ENCODE measurements at places on chromosomes 3 and 15. TPM values are rescaled to one million over a fixed set of nuclear protein-coding genes. Genes with fewer than 3 reads are reported as not detected.

- ATAC-seq = no peak
Measured at GRCh38 chr3:150133293-150133692, 162.6 kb upstream of the PFN2 start.

DNA sequence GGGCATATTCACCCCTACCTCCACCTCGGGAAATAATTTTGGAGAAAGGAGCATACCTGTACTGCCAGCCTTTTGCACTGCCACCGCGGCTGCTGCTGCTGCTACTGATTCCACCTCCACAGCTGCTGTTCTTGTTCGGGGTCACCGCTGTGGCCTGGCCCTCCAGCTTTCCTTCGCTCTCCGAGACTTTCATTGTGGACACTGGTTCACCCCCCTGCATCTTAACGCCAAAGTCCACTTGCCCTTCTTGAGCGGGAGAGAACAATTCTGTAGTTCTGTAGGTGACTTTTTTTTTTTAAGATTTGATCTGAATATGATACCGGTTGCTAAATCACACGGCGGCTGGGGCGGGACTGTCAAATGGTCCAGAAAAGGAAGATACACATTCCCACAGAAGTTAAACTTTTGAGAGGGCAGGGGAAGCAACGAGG lies 701 bp downstream of the OSBPL11 start:
- no peak for ATAC-seq

ITIH4 gene
- 7.0 TPM for total RNA-seq

- no peak for ATAC-seq
Measured at GRCh38 chr3:124091716-124092115, 99.8 kb upstream of the ROPN1 start.

DNA sequence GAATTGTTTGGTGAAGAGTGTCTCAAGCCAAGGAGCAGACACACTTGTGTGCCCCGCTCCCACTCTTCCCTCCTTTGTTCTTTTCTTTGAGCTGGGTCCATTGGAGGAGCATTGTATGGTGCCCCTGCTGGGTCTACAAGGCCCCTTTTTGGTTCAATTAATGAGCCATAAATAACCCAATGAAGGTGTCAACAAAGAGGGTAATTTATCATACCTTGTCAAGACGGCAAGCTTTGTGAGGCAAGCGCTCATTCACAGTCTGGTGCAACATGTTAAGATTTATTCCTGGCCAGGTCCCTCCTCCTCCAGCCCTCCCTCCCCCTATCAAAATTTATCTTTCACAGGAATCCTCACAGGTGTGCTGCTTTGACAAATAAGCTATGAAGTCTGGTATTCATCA lies 300.1 kb downstream of the RORA start:
- ATAC-seq = no peak

DNA sequence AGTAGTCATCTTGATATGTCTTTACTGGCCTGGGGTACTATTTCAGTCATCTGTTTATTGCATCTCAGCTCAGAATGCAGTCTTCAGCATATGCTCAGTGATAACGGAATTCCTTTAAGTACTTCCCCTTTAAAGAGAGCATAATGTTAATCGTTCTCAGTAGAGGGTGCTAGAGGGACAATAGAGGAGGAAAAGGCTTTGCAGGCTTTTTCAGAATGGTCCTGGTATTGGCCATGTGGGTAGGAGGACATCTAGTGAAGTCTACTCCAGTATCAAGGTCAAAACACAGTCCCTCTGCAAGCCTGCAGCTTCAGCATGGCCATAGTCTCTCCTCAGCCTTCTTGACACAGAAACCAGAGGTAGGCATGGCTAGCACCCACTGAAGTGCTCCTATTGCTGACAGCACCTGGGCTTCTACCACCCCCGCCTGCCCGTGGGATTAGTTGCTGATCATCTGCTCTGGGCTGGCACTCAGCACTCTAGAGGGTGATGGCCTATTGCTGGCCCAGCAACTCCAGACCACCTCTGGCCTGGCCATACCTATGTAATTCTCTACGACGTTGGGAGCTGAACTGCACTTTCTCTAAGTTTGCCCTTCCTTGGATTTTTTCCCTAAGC lies 65.4 kb downstream of the KCNH8 start:
- ATAC-seq = no peak

DNA sequence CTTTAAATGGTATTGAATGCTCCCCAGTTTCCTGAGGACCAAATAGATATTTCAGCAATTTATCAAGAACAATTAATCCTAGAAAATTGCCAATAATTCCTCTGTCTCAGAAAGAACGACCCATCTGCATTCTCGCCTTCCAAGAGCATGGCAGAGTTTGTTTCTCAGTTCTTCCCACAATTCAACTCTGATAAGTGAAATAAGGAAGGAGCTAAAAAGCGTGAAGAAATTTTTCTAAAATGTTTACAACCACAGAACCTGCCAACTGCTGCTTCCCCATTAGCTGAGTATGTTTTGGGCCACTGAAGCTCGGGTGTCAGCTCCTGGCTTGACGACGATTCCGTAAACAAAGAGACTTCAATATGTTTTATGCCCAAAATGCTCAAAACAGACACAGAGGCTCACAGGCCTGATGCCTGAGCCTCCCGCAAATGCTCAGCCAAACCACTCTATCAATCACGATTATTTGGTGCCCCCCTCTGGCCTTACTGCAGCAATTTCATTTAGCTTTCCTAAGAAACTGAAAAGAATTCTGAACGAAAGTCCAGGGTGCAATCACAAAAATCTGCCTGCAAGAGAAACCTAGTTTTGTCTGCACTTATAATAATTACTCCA lies 259.2 kb upstream of the CCDC54 start:
- ATAC-seq = peak; percentile 46

DNA sequence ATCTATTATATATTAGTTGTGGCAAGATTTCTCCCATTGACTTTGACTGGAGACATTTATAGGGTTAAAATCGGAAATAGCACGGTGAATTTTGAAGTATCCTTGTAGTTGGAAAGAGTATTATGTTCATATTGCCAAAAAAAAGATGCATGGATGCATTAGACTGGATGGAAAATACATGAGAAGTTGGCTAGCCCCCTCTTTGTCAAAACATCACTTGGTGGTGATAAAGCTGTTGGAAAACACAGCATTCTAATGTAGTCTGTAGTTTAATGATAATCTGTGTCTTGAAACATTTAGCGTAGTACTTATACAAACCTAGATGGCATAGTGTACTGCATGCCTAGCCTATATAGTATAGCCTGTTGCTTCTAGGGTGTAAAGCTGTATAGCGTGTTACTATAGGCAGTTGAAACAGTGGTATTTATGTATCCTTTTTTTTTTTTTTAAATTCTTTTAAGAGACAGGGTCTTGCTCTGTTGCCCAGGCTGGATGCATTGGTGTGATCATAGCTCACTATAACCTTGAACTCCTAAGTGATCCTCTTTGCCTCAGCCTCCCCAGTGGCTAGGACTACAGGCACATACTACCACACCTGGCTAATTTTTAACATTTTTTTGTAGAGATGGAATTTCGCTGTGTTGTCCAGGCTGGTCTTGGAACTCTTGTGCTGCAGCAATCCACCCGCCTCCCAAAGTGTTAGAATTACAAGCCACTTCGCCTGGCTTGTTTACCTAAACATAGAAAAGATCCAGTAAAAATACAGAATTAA lies 21.8 kb downstream of the CTNNB1 start:
- ATAC-seq = no peak

TLR9 gene
- total RNA-seq = not detected

ARPC4 gene
- total RNA-seq = 203 TPM

DNA sequence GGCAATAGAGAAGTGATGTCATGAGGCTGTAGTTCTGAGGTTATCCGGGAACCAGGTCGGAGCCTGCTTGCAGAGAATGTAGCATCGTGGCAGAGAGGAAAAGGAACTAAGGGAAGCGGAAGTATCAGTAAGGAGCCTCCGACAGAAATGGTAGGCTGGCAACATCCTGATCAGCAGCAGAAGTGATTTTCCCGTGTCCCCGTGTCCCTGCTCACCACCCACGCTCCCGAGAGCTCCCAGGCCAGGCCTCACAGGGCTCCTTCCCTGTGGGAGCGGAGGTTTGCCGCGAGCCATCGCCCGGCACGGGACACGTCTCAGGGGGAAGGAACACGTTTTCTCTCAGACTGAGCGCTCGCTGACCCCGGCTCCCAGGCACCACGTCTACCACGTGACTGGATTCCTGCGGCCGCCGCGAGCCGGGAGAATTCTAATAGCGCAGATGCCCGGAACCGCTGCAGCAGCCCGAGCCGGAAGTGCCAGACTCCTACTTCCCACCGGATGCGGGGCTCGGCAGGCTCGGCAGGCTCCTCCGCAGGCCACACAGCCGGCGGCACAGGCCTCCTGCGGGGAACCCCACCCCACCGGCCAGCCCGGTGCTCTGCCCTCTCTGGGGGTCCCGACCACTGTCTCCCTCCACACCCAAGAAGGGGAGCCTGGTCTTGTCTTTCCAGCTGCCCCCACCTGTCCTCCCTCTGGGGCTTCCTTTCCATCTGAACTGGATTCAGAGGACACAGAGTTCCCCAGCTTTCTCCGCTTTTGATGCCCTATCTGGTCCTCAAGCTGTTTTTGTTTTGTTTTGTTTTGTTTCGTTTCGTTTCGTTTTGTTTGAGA lies 99.3 kb downstream of the BDH1 start:
- ATAC-seq = peak; percentile 97

- no peak for ATAC-seq
Measured at GRCh38 chr3:113100063-113100462, 109.3 kb downstream of the GTPBP8 start.

CDV3 gene
- total RNA-seq = 293 TPM

HIGD2B gene
- total RNA-seq = not detected

- no peak for ATAC-seq
Measured at GRCh38 chr3:109903100-109903499, 565.8 kb upstream of the DPPA4 start.

GRCh38 chr3:34185301-34185700 lies 386.9 kb downstream of the PDCD6IP start:
- no peak for ATAC-seq

MCTP2 gene
- total RNA-seq = 8.2 TPM

DNA sequence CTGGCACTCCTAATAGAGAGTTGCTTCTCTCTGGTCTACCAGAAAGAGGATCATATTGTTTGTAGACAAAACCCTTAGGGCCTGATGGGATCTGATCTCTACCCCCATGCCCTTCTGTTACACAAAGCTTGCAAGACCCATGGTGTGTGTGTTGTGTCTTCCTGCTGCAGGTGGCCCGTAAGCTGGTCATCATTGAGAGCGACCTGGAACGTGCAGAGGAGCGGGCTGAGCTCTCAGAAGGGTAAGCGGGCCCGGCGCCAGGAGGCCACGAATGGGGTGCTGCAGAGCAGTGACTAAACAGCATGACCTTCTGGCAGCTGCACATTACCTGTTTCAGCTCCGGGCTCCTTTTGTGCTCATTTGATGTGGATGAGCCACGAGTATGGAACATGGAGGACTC lies 18.2 kb downstream of the TPM1 start:
- no peak for ATAC-seq

GRCh38 chr3:31900583-31900982 lies 80.5 kb downstream of the OSBPL10 start:
- ATAC-seq = no peak

PLAAT1 gene
- not detected for total RNA-seq

GRCh38 chr3:21237638-21238037 lies 513.4 kb downstream of the ZNF385D start:
- ATAC-seq = no peak

- no peak for ATAC-seq
Measured at GRCh38 chr15:48337607-48338006, 6.4 kb downstream of the DUT start.

SCG5 gene
- total RNA-seq = 0.87 TPM
